ENCODE measurements at places on chromosomes 3 and 15.

- no peaks in the 10 kb centered on the region for H3K4me1 ChIP-seq
- no peak overlapping the region for H3K4me3 ChIP-seq
- no peaks in the 10 kb centered on the region for H3K27me3 ChIP-seq
- no peak overlapping the region for H3K27ac ChIP-seq
- no peak for DNase-seq
Measured at GRCh38 chr15:36511594-36511993, 67.8 kb upstream of the CDIN1 start.

GRCh38 chr15:25670025-25670554 is 193.0 kb downstream of the ATP10A start:
- H3K27ac ChIP-seq, result no peak overlapping the region
- no peaks in the 10 kb centered on the region for H3K4me1 ChIP-seq
- no peak overlapping the region for H3K4me3 ChIP-seq
- H3K27me3 ChIP-seq, result no peaks in the 10 kb centered on the region
- no peaks in the 10 kb centered on the region for H3K36me3 ChIP-seq

GRCh38 chr15:99844150-99844549 is 110.9 kb upstream of the LYSMD4 start:
- H3K27ac ChIP-seq, result no peak overlapping the region
- H3K4me1 ChIP-seq, result no peaks in the 10 kb centered on the region
- H3K36me3 ChIP-seq, result no peaks in the 10 kb centered on the region
- DNase-seq, result no peak

DNA sequence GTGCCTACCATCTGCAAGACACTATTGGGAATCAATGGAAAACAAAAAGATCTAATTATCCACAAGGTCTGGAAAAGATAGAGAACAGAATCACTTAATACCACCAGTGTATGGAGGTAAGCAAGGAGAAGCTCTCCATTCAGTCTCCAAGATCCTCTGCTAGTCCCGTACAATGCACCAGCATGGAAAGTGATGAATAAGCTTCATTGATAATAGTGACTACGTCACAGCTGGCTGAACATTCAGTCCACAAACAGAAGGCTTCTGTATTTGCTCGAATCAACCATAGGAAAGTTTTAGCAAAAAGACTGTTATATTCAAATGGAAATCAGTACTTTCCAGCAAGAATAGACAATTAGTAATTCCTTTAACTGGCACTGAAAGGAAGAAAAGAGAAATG is 42.9 kb downstream of the IGSF11 start:
- no peak overlapping the region for H3K27ac ChIP-seq
- no peak for DNase-seq
- no peaks in the 10 kb centered on the region for H3K4me1 ChIP-seq
- no peaks in the 10 kb centered on the region for H3K36me3 ChIP-seq
- H3K27me3 ChIP-seq, result no peaks in the 10 kb centered on the region

GRCh38 chr3:113546414-113546893 is 14.1 kb downstream of the SIDT1 start:
- no peak overlapping the region for H3K27ac ChIP-seq
- H3K4me3 ChIP-seq, result no peak overlapping the region
- no peaks in the 10 kb centered on the region for H3K27me3 ChIP-seq
- H3K4me1 ChIP-seq, result no peaks in the 10 kb centered on the region
- peaks cover 8% of the 10 kb centered on the region for H3K36me3 ChIP-seq

DNA sequence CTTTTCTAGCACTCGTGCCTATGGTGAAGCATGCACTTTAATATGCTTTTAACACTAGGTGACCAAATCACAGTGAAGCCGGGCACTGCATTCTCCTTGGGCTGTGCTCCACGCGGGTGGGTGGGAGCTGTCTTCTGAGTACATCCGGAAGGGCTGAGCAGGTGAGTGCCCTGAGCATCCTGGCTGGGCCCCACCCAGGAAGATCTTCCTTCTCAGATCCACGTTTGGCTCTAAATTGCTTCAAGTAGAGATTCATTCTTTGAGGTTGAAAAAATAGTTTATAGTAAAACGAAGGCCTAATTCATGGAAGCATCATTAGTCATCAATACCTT is 73.9 kb upstream of the BLM start:
- H3K36me3 ChIP-seq, result peaks cover 47% of the 10 kb centered on the region
- no peak overlapping the region for H3K4me3 ChIP-seq
- H3K27ac ChIP-seq, result no peak overlapping the region
- DNase-seq, result no peak

DNA sequence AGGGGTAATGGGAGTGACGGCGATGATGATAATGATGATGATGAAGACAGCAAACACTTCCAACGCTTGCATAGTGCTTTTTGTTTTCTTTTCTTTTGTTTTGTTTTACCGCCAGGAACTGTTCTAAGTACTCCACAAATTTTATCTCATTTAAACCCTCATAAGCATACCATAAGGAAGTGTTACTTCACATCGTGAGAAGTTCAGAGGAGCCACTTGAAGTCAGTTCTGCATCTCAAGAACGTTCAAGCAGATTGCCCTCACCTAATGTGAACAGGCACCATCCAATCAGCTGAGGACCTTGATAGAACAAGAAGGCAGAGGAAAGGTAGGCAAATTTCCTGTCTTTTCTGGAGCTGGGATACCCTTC is 104.1 kb downstream of the LSM3 start:
- H3K36me3 ChIP-seq, result no peaks in the 10 kb centered on the region
- no peaks in the 10 kb centered on the region for H3K27me3 ChIP-seq
- no peak overlapping the region for H3K4me3 ChIP-seq
- no peak overlapping the region for H3K27ac ChIP-seq
- H3K4me1 ChIP-seq, result no peaks in the 10 kb centered on the region

DNA sequence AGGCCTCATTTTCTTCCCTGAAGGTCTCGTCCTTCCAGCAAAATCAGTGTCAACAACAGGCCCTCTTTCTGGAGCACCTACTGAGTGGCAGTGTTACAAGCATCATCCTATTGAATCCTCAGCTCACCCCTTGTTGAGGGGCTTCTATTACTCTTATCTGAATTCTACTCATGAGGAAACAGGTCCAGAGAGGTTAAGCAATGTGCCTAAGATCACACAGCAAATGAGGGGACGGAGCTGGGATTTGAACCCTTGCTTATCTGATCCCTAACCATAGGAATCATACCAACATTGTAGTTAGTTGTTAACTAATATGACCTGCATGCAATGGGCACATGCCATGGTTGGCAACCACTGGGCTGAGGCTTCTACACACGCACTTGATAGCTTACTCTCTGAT is 63.0 kb downstream of the SLC6A6 start:
- H3K36me3 ChIP-seq, result peaks cover 72% of the 10 kb centered on the region
- no peak overlapping the region for H3K4me3 ChIP-seq
- no peaks in the 10 kb centered on the region for H3K27me3 ChIP-seq
- no peak for DNase-seq

DNA sequence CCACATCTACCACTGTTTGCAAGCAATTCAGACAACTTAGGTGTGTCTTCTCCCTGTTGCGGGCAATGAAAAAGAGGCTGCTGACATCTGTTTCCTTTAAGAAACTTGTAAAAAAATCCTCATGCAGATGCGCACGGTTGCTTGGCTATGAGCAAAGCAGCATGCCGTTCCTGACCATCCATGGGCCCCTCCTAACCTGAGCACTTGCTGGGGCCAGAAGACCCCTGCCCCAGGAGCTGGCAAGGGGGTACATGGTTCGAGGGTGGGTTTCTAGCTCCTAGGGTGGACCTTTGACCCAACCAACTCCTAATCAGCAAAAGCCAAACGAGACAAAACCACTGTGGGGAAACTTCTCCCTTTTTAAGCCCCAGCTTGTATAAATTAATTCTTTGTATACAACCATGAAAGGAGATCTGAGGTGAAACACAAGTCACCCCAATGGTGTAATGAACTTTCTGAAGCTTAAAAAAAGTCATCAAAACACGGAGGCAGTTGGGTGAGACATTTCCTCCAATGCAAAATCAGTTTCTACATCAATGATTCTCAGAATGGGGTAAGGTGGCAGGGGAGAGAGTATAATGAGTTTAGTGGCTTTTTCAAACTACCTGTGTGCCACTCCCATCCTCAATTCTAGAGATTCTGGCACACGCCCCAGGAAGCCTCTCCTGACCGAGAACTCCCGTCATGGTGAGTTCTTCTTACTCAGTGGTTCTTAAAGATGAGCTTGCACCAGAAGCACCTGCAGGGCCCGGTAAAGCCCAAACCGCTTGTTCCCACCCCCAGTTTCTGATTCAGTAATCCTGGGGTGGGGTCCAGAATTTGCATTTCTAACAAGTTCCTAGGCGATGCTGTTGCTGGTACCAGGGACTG is 44.1 kb downstream of the CPN2 start:
- peaks cover 31% of the 10 kb centered on the region for H3K4me1 ChIP-seq
- H3K27ac ChIP-seq, result no peak overlapping the region

DNA sequence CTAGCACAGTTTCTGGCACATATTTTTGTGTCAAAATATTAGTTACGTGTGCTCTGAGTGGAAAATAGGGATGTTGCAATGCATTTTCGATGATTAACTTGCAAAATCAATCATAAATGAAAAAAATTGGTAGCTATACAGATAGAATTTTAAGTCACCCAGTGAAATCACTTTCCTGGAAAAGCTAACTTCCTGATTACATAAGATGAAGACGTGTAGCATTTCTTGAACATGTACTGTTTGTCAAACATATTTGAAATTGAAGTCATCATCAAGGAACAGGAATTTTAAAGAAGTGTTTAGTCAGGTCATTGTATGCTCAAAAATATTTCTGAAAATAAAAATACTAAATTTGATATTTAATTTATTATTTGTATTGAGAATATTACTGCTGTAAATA is 977.7 kb downstream of the PLOD2 start:
- no peaks in the 10 kb centered on the region for H3K4me1 ChIP-seq
- no peak overlapping the region for H3K27ac ChIP-seq
- H3K36me3 ChIP-seq, result no peaks in the 10 kb centered on the region
- no peaks in the 10 kb centered on the region for H3K27me3 ChIP-seq
- no peak overlapping the region for H3K4me3 ChIP-seq

DNA sequence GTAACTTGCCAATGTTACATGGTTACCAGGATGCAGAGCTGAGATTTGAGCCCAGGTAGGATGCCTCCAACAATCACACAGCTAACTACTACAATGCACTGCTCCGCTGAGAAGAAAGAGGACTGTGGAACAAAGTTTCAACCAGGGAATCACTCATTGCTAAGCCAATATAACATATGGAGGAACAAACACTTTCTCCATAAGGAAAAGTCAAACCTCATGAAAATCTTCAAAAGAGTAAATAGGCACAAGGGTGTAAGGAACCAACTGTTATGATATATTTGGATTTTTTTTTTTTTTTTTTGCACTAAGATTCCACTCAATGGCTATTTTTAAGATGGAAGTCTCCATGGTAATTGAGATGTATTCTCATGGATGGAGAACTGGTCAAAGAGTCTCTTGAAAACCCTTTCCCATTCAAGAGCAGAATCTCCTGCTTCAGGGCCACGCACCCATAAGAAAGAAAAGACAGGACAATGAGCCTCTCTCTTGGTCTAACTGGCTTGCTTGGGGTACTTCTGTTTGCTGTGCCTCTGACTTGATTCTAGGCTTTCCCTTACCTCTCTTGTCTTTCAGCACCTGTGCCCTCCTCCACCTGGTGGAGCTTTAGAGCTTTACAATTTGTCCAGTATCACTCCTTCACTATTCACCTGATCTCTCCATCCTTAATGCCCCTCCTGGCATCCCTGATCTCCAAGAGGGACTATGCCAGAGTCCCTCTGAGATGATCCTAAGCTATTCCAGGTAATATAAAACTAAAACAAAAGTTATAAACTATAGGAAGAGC is 252.8 kb downstream of the NTRK3 start:
- H3K27ac ChIP-seq, result no peak overlapping the region
- no peaks in the 10 kb centered on the region for H3K27me3 ChIP-seq
- H3K4me3 ChIP-seq, result no peak overlapping the region
- no peaks in the 10 kb centered on the region for H3K36me3 ChIP-seq

- no peaks in the 10 kb centered on the region for H3K36me3 ChIP-seq
- no peak for DNase-seq
- H3K27me3 ChIP-seq, result no peaks in the 10 kb centered on the region
- no peaks in the 10 kb centered on the region for H3K4me1 ChIP-seq
- H3K4me3 ChIP-seq, result no peak overlapping the region
Measured at GRCh38 chr3:140252812-140253656, 318.0 kb downstream of the CLSTN2 start.

DNA sequence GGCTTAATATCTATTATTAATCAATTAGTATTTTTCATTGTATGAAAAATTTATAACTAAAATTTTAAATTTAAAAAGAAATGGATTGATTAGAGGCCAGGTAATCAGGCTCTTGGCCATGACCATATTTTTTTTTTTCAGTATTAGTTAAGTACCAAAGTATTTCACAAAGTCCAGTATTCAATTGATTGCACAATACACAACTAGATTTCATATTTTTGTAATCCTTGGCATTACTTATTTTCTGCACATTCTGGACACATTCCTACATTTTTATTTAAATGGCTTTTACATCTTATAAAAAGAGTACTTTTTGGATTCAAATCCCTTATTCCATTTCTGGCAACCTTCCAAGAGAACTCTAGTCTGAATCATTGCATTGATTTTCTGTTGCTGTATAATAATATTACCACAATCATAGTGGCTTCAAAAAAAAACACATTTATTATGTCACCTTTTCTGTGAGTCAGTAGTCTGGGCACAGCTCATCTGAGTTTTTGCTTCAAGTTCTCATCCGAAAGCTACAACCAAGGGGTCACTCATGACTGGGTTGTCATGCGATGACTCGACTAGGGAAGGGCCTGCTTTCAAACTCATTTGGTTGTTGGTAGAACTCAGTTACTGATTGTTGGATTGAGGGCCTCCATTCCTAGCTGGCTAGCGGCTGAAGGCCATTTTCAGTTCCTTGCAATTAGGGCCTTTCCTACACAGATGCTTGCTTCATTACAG is 90.7 kb downstream of the CNTN6 start:
- DNase-seq, result no peak
- H3K36me3 ChIP-seq, result no peaks in the 10 kb centered on the region
- no peak overlapping the region for H3K27ac ChIP-seq
- H3K27me3 ChIP-seq, result no peaks in the 10 kb centered on the region

- no peak overlapping the region for H3K4me3 ChIP-seq
- H3K27me3 ChIP-seq, result no peaks in the 10 kb centered on the region
- no peak for DNase-seq
- no peaks in the 10 kb centered on the region for H3K4me1 ChIP-seq
- no peak overlapping the region for H3K27ac ChIP-seq
- H3K36me3 ChIP-seq, result no peaks in the 10 kb centered on the region
Measured at GRCh38 chr15:70632491-70633102, 130.8 kb downstream of the UACA start.

GRCh38 chr15:63493436-63493835 is 11.0 kb upstream of the USP3 start:
- no peak for DNase-seq
- H3K4me1 ChIP-seq, result peaks cover 48% of the 10 kb centered on the region
- H3K27me3 ChIP-seq, result no peaks in the 10 kb centered on the region
- H3K27ac ChIP-seq, result no peak overlapping the region
- no peak overlapping the region for H3K4me3 ChIP-seq
- no peaks in the 10 kb centered on the region for H3K36me3 ChIP-seq

DNA sequence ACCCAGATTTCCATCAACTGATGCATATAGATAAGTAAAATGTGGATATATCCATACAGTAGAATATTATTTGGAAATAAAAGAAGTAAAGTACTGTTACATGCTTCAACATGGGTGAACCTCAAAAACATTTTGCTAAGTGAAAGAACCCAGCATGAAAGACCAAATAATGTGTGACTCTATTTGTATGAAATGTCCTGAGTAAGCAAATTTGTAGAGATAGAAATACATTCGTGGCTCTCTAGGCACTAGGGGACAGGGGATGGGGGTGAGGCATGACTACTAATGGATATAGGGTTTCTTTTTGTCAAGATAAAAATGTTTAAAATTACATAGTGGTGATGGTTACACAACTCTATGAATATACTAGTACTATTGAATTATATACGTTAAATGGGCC is 163.7 kb downstream of the KLHL25 start:
- no peaks in the 10 kb centered on the region for H3K36me3 ChIP-seq
- H3K27ac ChIP-seq, result no peak overlapping the region
- H3K27me3 ChIP-seq, result no peaks in the 10 kb centered on the region
- no peak for DNase-seq
- peaks cover 13% of the 10 kb centered on the region for H3K4me1 ChIP-seq
